Vein endothelial cell (primary cell): ENCODE measurements at places on chromosomes 1 and 21. TPM values are rescaled to one million over a fixed set of nuclear protein-coding genes. Genes with fewer than 3 reads are reported as not detected.

The PCAT6 gene
- total RNA-seq: 0.48 TPM in 1 of 2 replicates, not detected in the other

The CFAP74 gene
- total RNA-seq: not detected in 2 replicates

The SERPINC1 gene
- 0.38 TPM in 1 of 2 replicates, not detected in the other for total RNA-seq

The SMIM1 gene
- 2.3 TPM in 1 of 2 replicates, not detected in the other for total RNA-seq

The HES3 gene
- total RNA-seq: not detected in 2 replicates

The LHX8 gene
- not detected in 2 replicates for total RNA-seq

The PCNX2 gene
- total RNA-seq: 3.6 and 6.2 TPM in 2 replicates
